Muscle of arm (tissue), 14 donors: ENCODE measurements at places on chromosomes 12 and 14. TPM values are rescaled to one million over a fixed set of nuclear protein-coding genes. Genes with fewer than 3 reads are reported as not detected.

SPX gene
- polyA plus RNA-seq, result 33.3 TPM

ADGRD1 gene
- 10.5 TPM for polyA plus RNA-seq

RAD9B gene
- polyA plus RNA-seq, result 4.3 TPM

MYRFL gene
- 0.37 TPM for polyA plus RNA-seq

CLEC9A gene
- polyA plus RNA-seq, result not detected

FICD gene
- 3.4 TPM for polyA plus RNA-seq

TRMT61A gene
- 7.8 TPM for polyA plus RNA-seq

C12orf76 gene
- polyA plus RNA-seq, result 48.7 TPM

ASCL1 gene
- 0.12 TPM for polyA plus RNA-seq

GLS2 gene
- not detected for polyA plus RNA-seq

AKAP6 gene
- polyA plus RNA-seq, result not detected

PRPH gene
- polyA plus RNA-seq, result 0.56 TPM

TPPP2 gene
- polyA plus RNA-seq, result 0.56 TPM

MGST1 gene
- polyA plus RNA-seq, result 20.6 TPM

PRB2 gene
- not detected for polyA plus RNA-seq

MIPOL1 gene
- polyA plus RNA-seq, result 5.9 TPM

KRT86 gene
- 0.41 TPM for polyA plus RNA-seq

VPS33A gene
- 11.7 TPM for polyA plus RNA-seq

POLE2 gene
- 7.1 TPM for polyA plus RNA-seq

NPFF gene
- 0.71 TPM for polyA plus RNA-seq

IL22 gene
- polyA plus RNA-seq, result not detected

SERPINA9 gene
- polyA plus RNA-seq, result not detected

MANSC4 gene
- polyA plus RNA-seq, result not detected

SMOC1 gene
- polyA plus RNA-seq, result 4.4 TPM

TOGARAM1 gene
- 30.4 TPM for polyA plus RNA-seq

HAL gene
- not detected for polyA plus RNA-seq

OAS3 gene
- polyA plus RNA-seq, result 6.8 TPM

BHLHE41 gene
- 2.7 TPM for polyA plus RNA-seq

C2CD5 gene
- polyA plus RNA-seq, result 40.1 TPM

PLEKHD1 gene
- 0.50 TPM for polyA plus RNA-seq

ANKS1B gene
- not detected for polyA plus RNA-seq

ARHGEF25 gene
- polyA plus RNA-seq, result not detected

AQP6 gene
- polyA plus RNA-seq, result 0.08 TPM

MYH6 gene
- not detected for polyA plus RNA-seq

KLHL33 gene
- polyA plus RNA-seq, result 1.8 TPM

MGP gene
- 159 TPM for polyA plus RNA-seq

NRL gene
- polyA plus RNA-seq, result 1.4 TPM

RTL1 gene
- 22.7 TPM for polyA plus RNA-seq
